Kidney tubule cell (primary cell): ENCODE measurements at places on chromosomes 16 and 17.

- no peak for DNase-seq
Observed at GRCh38 chr16:162271-162991, 3.3 kb upstream of the HBM start.

DNA sequence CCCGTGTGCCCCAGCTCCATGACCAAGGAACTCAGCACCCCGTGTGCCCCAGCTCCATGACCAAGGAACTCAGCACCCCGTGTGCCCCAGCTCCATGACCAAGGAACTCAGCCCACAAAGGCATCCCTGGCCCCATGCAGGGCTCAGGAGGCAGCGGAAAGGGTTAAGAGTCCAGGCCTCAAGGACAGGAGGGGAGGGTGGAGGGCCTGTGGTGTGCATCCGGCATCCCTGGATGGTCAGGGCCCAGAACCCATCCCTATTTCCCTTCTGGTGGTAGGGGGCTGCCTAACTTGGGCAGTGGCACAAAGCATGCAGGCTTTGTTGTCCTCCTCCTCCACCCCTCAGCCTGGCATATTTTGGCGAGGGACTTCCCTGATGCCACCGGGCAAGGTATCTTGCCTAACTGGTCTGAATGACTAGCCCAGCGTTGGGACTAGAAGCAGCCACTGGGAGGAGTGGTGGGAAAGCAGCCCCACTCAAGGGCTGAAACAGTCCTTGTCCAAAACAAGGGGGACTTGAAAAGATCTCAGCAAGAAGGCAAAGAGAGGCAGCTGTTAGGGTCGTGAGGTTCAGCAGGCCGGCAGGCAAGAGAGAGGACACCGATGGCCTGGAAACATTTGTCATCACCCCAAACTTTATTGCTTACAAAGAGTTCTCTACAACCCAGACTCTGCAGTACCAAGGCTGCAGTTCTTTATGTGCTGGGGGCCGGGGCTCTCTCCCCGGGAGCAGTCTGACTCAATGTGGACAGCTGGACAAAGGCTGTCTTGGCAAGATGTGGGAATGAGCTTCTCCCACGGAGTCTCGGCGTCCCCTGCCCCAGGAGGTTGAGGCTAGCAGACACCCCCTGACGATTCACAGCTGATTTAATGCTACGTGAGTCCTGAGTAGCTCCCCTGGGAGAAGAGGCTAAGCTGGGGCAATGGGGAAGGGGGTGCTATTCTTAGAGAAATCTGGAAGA, 902 bp upstream of the SPATA32 start:
- no peak for DNase-seq

- no peak for DNase-seq
Observed at GRCh38 chr17:19830061-19830460, 37.7 kb downstream of the ULK2 start.

DNA sequence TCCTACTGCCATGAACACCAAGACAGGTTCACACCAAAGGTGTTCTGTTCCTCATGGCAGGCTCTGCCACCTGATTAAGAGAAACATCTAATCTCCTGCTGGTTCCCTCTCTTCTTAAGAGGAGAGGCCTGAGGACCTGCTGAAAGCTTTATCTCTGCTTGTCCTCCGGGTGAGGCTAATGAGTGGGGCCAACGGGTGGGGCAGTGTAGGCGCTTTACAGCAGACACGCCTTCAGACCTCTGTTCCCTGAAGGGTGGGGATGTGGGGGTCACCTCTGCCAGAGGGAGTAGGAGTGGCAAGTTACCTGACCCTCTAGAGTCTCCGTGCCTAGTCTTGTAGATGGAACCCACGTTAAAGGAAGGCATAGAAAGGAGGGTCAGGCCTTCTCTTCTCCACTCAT, 4.2 kb upstream of the MRM1 start:
- no peak for DNase-seq

DNA sequence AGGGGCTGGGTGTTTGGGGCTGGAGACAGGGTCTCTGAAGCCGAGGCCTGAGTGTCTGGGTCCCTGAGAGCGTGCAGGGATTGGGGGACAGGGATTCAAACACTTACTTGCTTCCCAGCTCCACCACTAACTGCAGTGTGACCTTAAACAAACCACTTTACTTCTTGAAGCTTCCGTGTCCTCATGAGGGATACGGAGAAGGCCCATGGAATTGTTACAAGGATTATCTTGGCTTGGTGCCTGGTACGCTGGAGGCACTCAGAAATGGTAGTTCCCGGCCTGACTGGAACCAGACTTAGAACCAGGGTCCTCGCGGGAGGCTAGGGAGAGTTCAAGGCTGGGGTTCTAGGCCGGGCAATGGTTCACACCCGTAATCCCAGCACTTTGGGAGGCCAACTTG, 2.9 kb upstream of the CXCL16 start:
- no peak for DNase-seq

DNA sequence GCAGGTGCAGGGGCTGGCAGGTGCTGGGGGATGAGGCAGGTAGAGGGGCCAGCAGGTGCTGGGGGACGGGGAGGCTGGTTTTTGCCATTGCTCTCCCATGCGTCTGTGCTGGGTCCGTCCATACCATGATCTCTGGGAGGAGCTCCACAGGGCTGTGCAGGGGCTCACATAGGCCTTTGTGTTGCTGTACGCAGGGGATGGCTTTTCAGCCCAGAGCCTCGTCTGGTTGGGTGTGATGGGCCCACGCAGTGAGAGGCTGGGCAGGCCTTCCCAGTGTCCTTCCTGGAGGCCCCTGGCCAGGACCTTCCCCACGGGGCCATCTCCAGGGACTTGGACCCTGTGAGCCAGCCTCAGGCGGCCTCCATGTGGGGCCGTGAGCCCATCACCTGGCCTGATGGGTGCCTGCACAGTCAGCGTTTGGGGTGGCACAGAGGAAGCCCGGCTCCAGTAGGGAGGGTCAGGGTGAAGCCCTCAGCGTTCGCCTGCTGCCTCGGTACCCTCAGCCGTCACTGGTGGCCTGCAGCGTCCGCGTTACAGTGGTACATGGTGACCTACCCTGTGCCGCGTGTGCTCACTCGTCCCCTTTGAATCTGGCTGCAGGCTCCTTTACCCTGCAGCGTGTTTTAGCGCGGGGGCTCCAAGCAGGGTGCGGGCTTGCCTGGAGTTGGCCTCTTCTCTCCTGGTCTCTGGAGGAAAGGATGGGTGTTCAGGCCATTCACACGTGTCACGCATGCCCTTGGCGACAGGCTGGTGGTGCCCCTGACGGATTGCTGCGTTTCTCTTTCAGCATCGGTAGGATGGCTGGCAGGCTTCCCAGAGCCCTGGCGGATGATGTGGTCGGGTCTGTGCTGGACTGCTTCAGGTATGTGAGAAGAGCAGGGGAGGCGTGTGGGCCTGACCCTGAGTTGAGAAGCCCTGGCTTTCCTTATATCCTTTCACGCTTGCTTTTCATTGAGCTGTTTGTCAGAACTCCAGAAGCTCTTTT, 30.6 kb downstream of the ZNF750 start:
- no peak for DNase-seq

- DNase-seq, result no peak
Observed at GRCh38 chr17:80948976-80949450, 42.6 kb upstream of the CHMP6 start.

DNA sequence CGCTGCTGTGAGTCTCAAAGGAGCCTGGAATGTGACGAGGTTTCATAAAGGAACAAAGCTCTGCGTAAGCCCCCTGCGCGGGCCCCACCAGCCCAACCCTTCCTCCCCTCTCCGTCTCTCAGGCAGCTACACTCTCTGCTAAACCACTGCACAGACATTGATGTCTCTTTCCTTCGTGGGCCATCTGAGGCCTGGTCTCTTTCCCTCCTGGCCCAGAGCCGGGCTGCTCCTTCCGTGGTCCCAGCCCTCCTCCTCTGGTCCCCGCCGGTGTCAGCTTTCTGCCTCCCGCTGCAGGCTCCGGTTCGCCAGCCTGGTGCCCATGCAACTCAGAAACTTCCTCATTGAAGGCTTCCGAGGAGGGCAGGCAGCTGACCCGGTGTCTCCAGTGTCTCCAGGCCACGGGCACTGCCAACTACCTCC, 7.4 kb downstream of the SCARF1 start:
- no peak for DNase-seq

DNA sequence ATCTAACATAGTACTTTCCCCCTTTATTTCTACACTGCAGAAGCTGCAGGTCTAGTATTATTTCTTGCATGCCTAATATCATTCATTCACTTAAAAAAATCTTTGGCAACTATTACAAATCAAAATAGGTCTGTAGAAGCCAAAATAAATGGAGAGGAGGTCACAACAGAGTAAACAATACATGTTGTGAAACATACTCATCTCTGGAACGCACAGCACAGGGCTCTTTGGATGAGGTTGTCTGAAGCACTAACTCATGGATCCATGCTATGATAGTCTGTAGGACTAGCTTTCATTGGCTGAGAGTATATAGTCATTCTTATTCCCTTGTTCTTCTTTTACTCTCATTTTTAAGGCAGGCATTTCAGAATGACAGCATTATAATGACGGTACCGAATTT, 21.3 kb downstream of the MYO1D start:
- DNase-seq, result no peak

- peak; percentile 53 for DNase-seq
Observed at GRCh38 chr16:21083729-21084268, 66.8 kb downstream of the DNAH3 start.

DNA sequence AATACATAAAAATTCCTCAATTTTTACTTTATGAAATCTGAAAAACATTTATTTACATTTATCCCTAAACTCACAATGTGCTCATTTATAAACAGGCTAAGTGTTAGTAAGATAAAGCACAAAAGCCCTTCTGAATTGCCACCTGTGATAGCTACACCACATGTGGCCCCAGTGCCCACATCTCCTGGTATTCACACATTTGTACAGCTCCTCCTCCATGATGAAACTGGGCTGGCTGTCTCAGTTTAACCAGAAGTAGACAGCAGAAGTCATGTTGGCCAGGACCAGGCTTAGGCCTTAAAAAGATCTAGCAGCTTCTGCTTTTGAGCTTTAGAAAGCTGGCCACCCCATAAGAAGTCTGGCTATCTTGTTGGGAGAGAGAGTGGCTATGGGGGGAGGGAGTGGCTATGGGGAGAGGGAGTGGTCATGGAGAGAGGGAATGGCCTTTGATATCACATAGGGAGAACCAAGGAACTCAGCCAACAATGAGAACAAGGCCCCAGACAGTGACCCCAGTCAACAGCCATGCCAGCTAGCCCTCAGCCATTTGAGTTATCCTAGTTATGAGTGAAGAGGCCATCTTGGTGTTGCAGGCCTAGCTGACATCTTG, 47.4 kb downstream of the CEP95 start:
- no peak for DNase-seq

DNA sequence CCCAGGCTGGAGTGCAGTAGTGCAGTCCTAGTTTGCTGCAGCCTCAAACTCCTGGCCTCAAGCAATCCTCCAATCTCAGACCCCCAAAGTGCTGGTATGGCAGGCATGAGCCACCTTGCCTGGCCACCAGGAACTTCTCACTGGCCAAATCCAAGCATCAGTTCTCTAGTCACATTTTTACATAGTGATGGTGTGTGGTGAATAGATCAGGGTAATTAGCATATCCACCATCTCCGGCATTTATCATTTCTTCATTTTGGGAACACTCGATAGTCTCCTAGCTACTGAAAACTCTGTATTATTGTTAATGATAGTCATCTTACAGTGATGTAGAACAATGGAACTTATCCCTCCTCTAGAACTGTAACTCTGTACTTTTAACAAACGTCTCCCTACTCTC, 58.3 kb downstream of the RAB11FIP4 start:
- DNase-seq, result no peak

DNA sequence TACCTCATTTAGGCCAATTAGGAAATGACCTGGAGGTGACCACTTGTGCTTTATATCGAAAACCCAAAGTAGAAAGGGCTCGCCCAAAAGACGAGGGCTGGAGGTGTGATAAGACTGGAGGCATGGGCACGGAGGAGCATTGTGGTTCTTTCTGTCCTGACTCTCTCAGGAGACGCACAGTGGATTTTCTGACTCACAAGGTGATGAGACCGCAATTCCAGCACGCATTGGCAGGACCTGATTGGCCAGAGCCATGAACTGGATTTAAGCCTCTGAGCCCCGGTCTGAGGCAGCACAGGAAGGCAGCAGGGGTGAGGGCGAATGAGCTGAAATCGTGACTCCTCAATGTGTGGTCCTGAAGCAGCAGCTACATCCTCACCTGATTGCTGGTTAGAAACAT, 559.1 kb upstream of the SALL1 start:
- DNase-seq, result no peak

GRCh38 chr16:20897922-20898321, 2.2 kb downstream of the DCUN1D3 start:
- peak; percentile 40 for DNase-seq

- no peak for DNase-seq
Observed at GRCh38 chr16:85181739-85182129, 69.5 kb upstream of the CIBAR2 start.

DNA sequence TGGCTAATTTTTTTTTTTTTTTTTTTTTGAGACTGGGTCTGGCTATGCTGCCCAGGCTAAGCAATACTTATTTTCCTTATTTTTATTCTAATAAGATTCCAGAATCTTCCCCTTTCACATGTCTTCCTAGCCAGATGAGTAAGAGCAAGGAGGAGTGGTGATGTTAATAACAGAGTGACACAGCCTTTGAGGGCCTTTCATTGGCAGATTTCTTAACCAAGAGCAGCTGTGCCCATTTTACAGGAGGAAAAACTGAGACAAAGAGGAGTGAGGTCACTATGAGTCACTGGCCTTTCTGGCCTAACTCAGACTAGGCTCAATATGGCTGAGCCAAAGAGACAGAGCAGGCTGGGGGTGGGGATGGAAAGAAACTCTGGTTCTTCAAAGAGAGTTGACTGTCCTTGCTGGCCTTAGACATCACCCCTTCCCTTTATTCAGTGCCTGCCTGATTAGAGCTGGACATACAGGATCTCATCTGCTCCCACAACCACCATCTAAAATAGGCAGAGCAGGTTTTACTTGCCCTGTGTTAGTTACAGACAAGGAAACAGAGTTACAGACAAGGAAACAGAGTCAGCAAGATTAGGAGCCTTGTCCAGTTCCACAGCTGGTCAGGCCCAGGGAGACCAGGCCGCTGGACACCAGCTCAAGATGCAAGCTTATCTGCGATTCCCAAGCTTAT, 50.0 kb upstream of the TOB1 start:
- peak; percentile 45 for DNase-seq

- DNase-seq, result no peak
Observed at GRCh38 chr16:85354686-85355514, 242.6 kb upstream of the CIBAR2 start.

DNA sequence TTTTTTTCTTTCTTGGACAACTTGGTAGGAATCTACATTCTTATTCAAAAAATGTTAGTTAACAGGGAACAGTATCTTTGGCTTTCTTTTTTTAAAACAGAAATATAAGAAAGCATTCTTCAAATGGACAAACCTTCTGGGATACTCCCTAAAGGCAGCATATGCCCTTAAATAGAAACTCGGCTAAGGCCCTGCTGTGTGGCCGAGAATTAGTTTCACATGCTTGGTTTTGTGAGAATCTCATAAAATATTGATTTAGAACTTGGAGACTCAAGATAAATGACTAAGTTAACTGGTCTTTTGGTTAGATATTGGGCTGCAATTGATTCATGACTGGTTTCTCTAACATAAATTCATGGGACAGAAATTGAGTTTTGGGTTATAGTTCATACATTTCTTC, 359.9 kb upstream of the XYLT1 start:
- DNase-seq, result no peak
